Left kidney (tissue), 8 donors: ENCODE measurements at places on chromosomes 1 and 21. TPM values are rescaled to one million over a fixed set of nuclear protein-coding genes. Genes with fewer than 3 reads are reported as not detected.

XCL2 gene
- not detected for polyA plus RNA-seq

CFHR4 gene
- not detected for polyA plus RNA-seq

- DNase-seq: no peak
Measured at GRCh38 chr21:39000496-39000895, 182.8 kb downstream of the PSMG1 start.

GRCh38 chr1:107572674-107573211 lies 392.2 kb downstream of the VAV3 start:
- DNase-seq: no peak

- DNase-seq: no peak
Measured at GRCh38 chr1:183080406-183080805, 57.2 kb downstream of the LAMC1 start.

- no peak for DNase-seq
Measured at GRCh38 chr1:243723050-243723449, 127.0 kb downstream of the AKT3 start.

GNG4 gene
- 5.2 TPM for polyA plus RNA-seq

C1orf226 gene
- polyA plus RNA-seq: 16.9 TPM

DNA sequence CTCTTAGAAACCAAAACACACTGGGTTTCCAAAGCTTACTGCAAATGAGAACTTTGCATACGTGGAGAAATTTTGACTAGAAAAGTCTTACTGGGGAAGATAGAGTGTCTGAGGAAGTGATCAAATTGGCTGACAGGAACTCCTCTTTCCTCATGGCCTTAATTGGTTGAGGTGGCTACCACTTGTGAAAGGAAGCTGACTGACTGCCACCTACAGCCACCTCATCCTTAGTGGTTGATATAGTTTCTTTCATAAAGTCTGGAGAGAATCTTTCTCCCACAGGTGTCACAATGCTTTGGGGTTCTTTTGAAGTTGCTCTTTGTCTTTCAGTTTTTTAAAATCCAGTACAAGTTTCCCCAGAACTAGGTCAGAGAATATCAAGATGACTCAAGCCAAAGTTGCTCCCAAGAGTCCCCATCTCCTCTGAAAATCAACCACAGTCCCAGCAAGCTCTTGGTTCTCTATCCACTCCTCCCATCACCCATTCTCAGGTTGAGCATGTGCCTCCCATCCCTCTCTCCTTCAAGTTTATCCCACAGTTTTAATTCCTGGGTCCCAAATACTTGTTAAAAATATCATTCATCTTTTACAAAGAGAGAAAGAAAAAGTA lies 43.3 kb downstream of the GPR88 start:
- no peak for DNase-seq

GRCh38 chr1:47460456-47460855 lies 22.6 kb downstream of the FOXD2 start:
- no peak for DNase-seq

- no peak for DNase-seq
Measured at GRCh38 chr1:10122926-10123325, 87.4 kb upstream of the KIF1B start.

DNA sequence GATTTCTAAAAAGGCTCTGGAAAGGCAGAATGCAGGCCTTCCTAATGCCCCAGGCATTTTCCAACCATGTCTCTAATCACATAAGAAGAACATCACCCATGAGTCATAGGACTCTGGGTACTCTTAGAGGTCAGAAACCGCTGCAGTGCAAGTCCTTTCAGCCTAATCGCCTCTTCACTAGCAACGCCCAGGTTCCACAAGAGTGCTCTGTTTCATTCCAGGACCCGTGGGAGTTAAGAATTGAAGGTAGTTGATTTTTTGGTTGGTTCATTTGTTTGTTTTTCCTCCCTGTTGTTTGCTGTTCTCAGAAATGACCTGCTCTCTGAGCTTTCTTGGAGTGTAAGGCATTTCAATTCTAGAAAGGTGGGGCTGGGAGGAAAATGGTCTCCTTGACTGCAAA lies 123.2 kb downstream of the NR5A2 start:
- DNase-seq: peak; percentile 20

GRCh38 chr1:223703668-223704013 lies 8.7 kb upstream of the CAPN2 start:
- DNase-seq: no peak

WNT2B gene
- polyA plus RNA-seq: 4.5 TPM

RIMKLA gene
- 0.65 TPM for polyA plus RNA-seq

DNA sequence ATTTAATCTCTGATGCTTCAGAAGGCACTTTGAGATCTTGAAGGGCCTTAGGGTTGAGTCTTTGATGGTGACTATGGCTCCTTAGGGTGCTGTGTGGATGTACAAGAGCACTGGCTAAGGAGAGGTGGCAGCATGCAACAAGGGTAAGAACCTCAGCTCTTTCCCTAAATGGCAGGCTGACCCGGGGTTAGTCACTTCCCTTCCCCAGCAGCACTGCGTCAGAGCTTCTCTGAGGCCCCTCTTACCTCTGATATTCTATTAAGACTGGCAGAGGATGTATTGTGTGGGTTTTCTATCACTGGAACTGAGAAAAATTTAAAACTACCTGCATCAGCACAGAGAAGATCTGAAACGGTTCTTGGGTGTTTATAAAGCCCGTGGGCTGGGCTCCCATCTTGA lies 11.8 kb downstream of the C1orf116 start:
- DNase-seq: no peak

- DNase-seq: no peak
Measured at GRCh38 chr1:87644033-87644578, 315.4 kb downstream of the LMO4 start.

GRCh38 chr1:70220517-70221237 lies 503 bp upstream of the SRSF11 start:
- no peak for DNase-seq

DNAJB4 gene
- polyA plus RNA-seq: 50.9 TPM

MEX3A gene
- polyA plus RNA-seq: 46.7 TPM

GRCh38 chr1:155104605-155105534 lies 22.8 kb upstream of the EFNA1 start:
- DNase-seq: no peak

AMY1B gene
- not detected for polyA plus RNA-seq

ACTL8 gene
- not detected for polyA plus RNA-seq

CACHD1 gene
- polyA plus RNA-seq: 68.0 TPM

GRCh38 chr21:30434033-30434631 lies 4.1 kb downstream of the KRTAP13-4 start:
- no peak for DNase-seq

MR1 gene
- 3.6 TPM for polyA plus RNA-seq

- no peak for DNase-seq
Measured at GRCh38 chr1:41673378-41673777, 188.9 kb upstream of the EDN2 start.

GRCh38 chr21:43203591-43203990 lies 34.8 kb downstream of the CRYAA start:
- no peak for DNase-seq
